ENCODE measurements at places on chromosomes 4 and X. TPM values are rescaled to one million over a fixed set of nuclear protein-coding genes. Genes with fewer than 3 reads are reported as not detected.

DNA sequence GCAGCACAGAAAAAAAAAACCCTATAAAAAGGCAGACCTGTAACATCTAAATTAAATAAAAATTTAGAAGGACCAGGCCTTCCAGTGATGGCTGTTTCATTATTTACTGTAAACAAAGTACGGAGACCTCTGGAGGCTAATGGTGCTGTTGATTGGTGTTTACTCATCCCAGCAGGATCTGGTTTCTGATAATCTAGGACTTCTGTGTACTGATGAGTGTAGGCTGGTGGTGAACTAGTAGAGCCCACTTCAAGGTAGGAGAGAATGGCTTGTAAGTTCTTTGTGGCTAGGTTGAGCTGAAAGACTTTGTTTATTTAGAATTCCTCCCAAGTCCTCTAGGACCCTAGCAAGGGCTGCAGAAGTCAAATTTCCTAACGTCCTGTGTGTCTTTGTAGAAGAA lies 398.1 kb upstream of the PITX2 start:
- H3K27ac ChIP-seq = no peak overlapping the region
- no peaks in the 10 kb centered on the region for H3K36me3 ChIP-seq

DNA sequence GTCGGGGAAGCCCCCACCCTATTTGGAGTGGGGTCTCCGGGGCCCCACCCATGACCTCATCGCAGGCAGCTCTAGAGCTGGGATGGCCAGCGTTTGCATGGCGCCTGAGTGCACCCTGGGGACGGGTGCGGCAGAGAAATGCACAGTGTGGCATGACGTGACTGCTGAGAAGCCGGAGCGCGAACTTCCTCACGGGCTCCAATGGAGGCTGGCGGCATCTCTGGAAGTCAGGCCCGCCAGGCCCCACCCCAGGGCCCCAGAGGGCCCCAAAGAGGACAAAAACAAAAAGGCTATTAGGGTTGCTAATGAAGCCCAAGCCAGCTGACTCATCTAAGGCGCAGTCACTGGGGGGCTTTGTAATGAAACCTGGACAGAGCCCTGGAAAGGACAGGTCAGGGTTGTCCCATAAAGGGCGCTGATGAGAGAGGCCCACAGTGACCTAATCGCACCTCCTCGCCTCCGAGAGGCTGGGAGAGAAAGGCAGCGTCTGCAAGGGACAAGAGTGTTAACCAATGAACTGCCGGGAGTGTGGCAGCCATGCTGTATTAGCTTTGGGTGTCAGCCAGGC lies 86.0 kb upstream of the C1QTNF7 start:
- no peak overlapping the region for H3K4me3 ChIP-seq
- DNase-seq = no peak
- peaks cover 10% of the 10 kb centered on the region for H3K4me1 ChIP-seq
- H3K27ac ChIP-seq = no peak overlapping the region
- no peaks in the 10 kb centered on the region for H3K36me3 ChIP-seq

GRCh38 chr4:41670982-41671381 lies 77.5 kb downstream of the PHOX2B start:
- H3K36me3 ChIP-seq = peaks cover 1% of the 10 kb centered on the region

GRCh38 chr4:47668810-47669408 lies 169.0 kb downstream of the CORIN start:
- peaks cover 28% of the 10 kb centered on the region for H3K27me3 ChIP-seq
- no peaks in the 10 kb centered on the region for H3K36me3 ChIP-seq
- no peak overlapping the region for H3K27ac ChIP-seq
- no peak overlapping the region for H3K4me3 ChIP-seq
- DNase-seq = no peak

The BANK1 gene
- 0.72 TPM for total RNA-seq
